ENCODE measurements at places on chromosomes 4 and X.

GRCh38 chrX:154373340-154374306 is 811 bp downstream of the FLNA start:
- H3K4me1 ChIP-seq = peaks cover 56% of the 10 kb centered on the region
- H3K27ac ChIP-seq = peak overlapping the region; percentile 92
- peak overlapping the region; percentile 13 for H3K4me3 ChIP-seq
- DNase-seq = peak; percentile 31

DNA sequence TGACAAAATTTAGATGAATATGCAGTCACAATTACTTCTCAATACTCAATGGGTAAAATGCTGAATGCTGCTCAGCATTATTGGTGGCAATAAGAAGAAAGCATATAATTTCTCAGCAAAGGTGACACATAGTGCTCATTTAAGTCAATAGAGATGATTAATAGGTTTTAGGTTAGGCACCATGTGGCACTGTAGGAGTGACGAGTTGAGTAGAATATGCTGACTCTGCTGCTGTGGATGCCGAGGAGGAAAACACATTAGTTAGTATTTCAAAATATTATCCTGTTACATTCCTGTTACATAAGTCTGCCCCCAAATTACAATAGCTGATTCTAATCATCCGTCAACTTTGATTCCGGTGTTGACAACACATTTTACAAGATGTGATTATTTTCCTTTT is 13.7 kb upstream of the CXCL5 start:
- no peak overlapping the region for H3K27ac ChIP-seq
- no peaks in the 10 kb centered on the region for H3K36me3 ChIP-seq
- H3K4me3 ChIP-seq = no peak overlapping the region
- no peaks in the 10 kb centered on the region for H3K4me1 ChIP-seq

GRCh38 chr4:167234316-167234881 is at the start of gene SPOCK3:
Gene SPOCK3 (minus strand): TSS chr4:167234494.
- H3K27me3 ChIP-seq = no peaks in the 10 kb centered on the region
- no peaks in the 10 kb centered on the region for H3K36me3 ChIP-seq
- no peak within 1 kb of the TSS for H3K27ac ChIP-seq
- no peaks in the 10 kb centered on the region for H3K4me1 ChIP-seq
- H3K4me3 ChIP-seq = no peak within 1 kb of the TSS

- no peak overlapping the region for H3K4me3 ChIP-seq
- H3K36me3 ChIP-seq = no peaks in the 10 kb centered on the region
- no peaks in the 10 kb centered on the region for H3K4me1 ChIP-seq
- no peak for DNase-seq
- no peak overlapping the region for H3K27ac ChIP-seq
These were observed 51.7 kb upstream of the C1QTNF7 start for GRCh38 chr4:15376145-15376544.

DNA sequence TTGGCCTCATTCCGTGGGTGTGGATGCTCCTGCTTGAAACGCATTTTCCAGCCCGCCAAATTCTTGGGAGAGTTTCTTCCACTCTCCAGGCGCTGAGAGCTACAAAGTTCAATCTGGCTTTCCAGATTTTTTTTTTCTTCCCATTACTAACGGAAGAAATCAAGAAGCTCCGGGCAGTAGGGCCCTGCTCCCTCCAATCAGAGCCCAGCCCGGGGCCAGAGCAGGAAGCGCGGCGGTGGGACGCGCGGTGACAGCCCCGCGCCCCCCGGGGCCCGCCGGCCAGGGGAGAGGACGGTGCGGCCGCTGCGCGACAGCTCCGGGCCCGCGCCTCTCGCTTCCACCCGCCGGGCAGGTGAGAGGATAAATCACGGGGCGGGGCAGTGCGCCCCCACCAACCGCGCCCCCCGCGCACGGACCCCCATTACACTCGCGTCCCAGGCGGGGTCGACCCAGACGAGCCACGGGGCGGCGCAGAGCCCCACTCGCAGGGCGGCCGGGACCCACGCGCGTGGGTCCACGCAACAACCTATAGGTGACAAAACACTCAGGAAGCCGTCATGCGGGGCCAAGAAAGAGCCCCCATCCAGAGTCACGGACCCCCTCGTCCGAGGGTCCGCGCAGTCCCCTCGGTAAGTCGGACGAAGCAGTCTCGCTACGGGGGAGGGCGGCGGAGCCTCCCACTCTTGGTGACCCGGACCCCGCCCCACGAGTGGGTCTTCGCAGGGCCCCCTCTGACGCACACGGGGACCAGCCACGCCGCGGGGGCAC is 868 bp downstream of the AFAP1 start:
- H3K36me3 ChIP-seq = no peaks in the 10 kb centered on the region
- H3K27ac ChIP-seq = peak overlapping the region; percentile 5
- peaks cover 16% of the 10 kb centered on the region for H3K4me1 ChIP-seq
- peak; percentile 22 for DNase-seq
- H3K4me3 ChIP-seq = peak overlapping the region; percentile 47

DNA sequence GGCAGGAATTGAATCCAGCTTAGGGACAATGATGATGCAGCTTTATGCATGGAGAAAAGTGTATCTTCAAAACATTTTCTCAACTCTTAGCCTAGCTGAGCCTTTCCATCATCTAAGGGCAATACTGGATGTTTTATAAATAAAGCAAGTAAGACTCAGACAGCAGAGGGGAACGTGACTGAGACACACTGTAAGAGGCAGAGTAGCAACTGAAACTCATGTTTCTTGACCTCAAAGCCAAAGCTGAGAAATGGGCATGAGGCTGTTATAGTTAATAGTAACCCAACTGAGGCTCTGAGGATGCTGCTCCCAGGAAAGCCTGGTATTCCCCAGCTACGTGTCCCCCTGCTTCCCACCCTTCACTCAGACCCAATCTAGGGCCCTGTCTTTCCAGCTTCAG is 44.6 kb downstream of the ARHGEF9 start:
- DNase-seq = no peak
- H3K36me3 ChIP-seq = no peaks in the 10 kb centered on the region
- no peaks in the 10 kb centered on the region for H3K27me3 ChIP-seq
- H3K4me1 ChIP-seq = no peaks in the 10 kb centered on the region
- H3K4me3 ChIP-seq = no peak overlapping the region

DNA sequence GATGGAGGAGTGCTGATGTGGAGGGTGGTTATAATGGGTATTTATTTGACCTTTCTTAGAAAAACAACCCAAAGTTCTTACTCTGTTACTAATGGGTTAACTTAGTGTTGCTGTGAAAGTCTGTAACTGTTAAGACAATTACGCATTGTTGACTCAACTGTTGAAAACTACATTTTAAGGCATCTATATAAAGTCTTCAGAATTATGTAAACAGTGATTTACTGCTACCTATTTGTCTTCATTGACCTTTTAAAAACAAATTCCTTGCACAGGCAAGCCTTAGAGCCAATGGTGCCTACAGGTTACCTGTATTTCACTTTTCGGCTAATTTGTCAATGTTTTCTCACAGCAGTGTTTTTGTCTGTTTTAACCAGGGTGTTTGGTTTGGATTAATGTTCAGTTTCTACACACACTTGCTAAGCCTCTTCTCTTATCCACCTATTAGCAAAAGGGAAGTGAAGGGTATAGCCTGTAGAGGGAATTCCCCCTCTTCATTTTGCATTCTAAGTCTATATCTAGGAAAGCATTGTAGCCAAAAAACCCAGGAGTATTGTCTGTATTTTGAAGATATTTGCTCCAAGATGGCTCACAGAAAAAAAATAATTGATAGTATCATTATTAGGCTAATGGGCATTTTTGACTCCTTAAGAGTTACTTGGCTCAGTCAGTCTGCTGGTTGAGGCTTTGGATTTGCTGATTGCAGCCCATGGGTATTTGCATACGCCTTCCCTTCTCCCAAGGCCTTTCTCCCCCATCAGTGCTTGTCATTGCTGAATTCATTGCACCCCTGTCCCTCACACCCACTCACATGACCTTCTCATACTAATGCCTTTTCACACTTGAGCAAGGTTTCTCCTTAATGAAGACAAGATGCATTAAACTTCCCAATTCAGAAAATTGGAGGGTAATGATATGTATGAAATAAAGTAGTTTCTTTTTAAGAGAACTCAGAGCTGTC is 30.5 kb downstream of the AFF1 start:
- H3K4me1 ChIP-seq = peaks cover 13% of the 10 kb centered on the region
- DNase-seq = no peak
- H3K36me3 ChIP-seq = peaks cover 6% of the 10 kb centered on the region

DNA sequence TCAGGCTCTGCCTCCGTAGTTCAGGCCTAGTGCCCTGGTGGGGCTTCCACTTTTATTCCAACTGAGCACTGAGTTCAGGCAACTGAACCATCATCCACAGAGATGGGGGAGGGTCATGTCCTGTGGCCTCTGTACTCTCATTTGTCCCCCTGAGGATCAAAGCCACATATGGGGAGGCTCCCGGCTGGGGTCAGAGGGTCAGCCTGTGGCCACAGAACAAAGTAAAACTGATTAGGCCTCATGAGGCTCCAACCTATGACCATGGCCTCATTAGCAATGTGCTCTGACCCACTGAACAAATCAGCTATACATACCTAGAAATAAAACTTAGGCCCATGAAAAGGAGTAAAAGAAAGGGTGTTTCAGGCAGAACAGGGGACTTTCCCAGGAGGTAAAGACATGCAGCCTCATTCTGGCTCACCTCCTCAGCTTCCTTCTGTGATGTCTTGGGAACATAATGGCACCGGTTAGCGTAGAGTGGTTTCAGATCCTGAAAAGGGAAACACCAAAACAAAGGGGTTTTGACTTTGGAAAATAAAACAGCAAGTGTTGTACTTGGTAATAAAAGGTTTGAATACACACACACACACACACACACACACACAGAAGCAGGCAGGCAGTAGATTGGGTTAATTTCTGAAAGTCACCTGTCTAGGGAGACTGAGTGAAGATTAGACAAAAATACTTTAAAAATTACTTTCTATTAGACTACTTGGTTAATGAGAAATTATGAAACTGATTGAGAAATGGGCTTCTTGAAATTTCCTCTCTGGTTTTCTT is 24.3 kb downstream of the TMEM255A start:
- no peaks in the 10 kb centered on the region for H3K4me1 ChIP-seq
- H3K27me3 ChIP-seq = no peaks in the 10 kb centered on the region
- no peak overlapping the region for H3K27ac ChIP-seq
- H3K4me3 ChIP-seq = no peak overlapping the region
- H3K36me3 ChIP-seq = no peaks in the 10 kb centered on the region
- no peak for DNase-seq

DNA sequence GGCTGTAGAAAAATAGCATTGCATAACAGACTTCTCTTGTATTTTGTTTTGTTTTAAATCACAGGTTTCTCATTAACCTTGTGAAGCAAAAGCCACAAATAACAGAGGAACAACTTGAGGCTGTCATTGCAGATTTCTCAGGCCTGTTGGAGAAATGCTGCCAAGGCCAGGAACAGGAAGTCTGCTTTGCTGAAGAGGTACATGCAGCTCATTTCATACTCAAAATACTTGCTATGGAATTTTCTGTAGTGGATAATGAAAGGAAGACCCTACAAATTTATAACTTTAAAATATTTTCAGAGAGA is 17.6 kb downstream of the AFP start:
- no peaks in the 10 kb centered on the region for H3K36me3 ChIP-seq
- no peak overlapping the region for H3K4me3 ChIP-seq
- H3K27ac ChIP-seq = no peak overlapping the region
- no peaks in the 10 kb centered on the region for H3K27me3 ChIP-seq

All from CD4-positive, CD25-positive, alpha-beta regulatory T cell (primary cell).